ENCODE measurements at places on chromosomes 7 and 10.
A peak's percentile ranks its signal among the peaks of the same experiment; 100 is the strongest.

- no peak overlapping the region for H3K4me3 ChIP-seq
- H3K36me3 ChIP-seq = no peaks in the 10 kb centered on the region
- no peaks in the 10 kb centered on the region for H3K4me1 ChIP-seq
- H3K27me3 ChIP-seq = no peaks in the 10 kb centered on the region
These were observed 215.0 kb downstream of the USP6NL start for GRCh38 chr10:11396311-11396955.

DNA sequence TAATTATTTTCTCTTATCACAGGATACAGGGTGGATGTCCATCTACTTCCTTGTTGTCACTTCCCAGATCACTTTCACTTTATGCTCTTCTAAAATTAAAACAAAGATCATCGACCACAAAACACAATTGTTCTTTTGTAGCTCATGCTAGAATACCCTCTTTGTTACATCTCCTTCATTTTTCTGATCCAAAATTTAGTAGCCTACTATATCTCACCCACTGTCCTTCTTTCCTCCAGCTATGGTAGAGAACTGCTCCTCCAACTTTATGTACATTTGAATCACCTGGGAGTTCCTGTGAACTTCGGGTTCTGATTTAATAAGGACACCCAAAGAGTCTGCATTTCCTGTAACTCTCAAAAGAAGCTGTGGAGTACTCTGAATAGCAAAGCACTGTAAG, 1.2 kb upstream of the AHR start:
- no peak for DNase-seq
- H3K27me3 ChIP-seq = no peaks in the 10 kb centered on the region
- H3K4me1 ChIP-seq = no peaks in the 10 kb centered on the region
- no peak overlapping the region for H3K4me3 ChIP-seq
- H3K27ac ChIP-seq = no peak overlapping the region

DNA sequence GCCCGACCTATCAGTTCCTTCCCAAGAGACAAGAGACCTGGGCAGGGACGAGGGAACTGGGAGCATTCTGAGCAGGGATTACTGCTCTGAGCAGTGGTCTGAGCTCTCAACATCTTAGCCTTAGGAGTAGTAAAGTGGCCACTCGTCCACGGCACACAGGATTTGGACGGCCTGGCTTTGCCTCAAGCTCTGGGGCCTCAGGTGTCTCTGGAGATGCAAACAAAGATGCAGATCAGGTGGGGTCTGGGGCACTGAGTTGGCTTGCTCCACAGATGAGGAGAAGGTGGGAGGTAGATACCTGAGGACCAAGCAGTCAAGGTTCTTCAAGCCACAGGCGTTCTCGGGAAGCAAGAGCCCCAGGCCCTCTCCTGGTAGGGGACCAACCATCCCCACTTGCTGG, 16.1 kb upstream of the NPFFR1 start:
- H3K27me3 ChIP-seq = no peaks in the 10 kb centered on the region
- peaks cover 3% of the 10 kb centered on the region for H3K4me1 ChIP-seq
- H3K4me3 ChIP-seq = no peak overlapping the region
- DNase-seq = no peak
- H3K36me3 ChIP-seq = no peaks in the 10 kb centered on the region

GRCh38 chr10:13317474-13317873, 17.6 kb upstream of the PHYH start:
- H3K4me3 ChIP-seq = no peak overlapping the region
- DNase-seq = no peak
- no peak overlapping the region for H3K27ac ChIP-seq
- H3K27me3 ChIP-seq = no peaks in the 10 kb centered on the region
- H3K4me1 ChIP-seq = no peaks in the 10 kb centered on the region

GRCh38 chr10:118764195-118764594, 9.4 kb upstream of the CACUL1 start:
- DNase-seq = no peak
- H3K36me3 ChIP-seq = no peaks in the 10 kb centered on the region
- H3K4me3 ChIP-seq = no peak overlapping the region
- no peaks in the 10 kb centered on the region for H3K4me1 ChIP-seq
- H3K27me3 ChIP-seq = peaks cover 2% of the 10 kb centered on the region

GRCh38 chr10:129654461-129654860, 187.4 kb downstream of the MGMT start:
- no peak overlapping the region for H3K27ac ChIP-seq
- DNase-seq = no peak
- no peak overlapping the region for H3K4me3 ChIP-seq
- H3K27me3 ChIP-seq = no peaks in the 10 kb centered on the region
- H3K36me3 ChIP-seq = no peaks in the 10 kb centered on the region

GRCh38 chr10:24721229-24722106, 2.2 kb downstream of the ARHGAP21 start:
- H3K36me3 ChIP-seq = no peaks in the 10 kb centered on the region
- peaks cover 16% of the 10 kb centered on the region for H3K27me3 ChIP-seq
- peak overlapping the region; percentile 96 for H3K4me3 ChIP-seq

DNA sequence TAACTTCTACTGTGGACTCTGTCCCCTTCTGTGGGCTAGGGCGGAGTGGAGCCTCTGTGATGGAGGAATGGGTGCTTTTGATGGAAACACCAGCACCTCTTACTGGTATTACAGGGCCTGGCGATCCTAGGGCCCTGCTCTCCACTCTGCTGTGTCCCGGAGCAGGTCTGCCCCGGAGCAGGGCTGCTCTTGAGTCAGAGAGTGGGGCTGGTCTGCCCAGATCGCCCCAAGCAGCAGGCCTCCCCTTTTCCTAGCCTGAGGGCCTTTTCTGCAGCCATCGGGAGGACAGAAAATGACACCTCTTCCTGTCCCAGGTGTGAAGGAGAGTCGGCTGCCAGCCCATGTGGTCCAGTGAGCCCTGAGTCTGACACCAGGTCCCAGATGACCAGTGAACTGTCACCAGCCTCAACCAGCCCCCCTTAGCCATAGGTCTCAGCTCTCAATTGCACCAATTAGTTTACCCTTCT, 1.4 kb downstream of the ZNF282 start:
- H3K4me1 ChIP-seq = peaks cover 3% of the 10 kb centered on the region
- peak overlapping the region; percentile 87 for H3K4me3 ChIP-seq
- no peaks in the 10 kb centered on the region for H3K27me3 ChIP-seq

DNA sequence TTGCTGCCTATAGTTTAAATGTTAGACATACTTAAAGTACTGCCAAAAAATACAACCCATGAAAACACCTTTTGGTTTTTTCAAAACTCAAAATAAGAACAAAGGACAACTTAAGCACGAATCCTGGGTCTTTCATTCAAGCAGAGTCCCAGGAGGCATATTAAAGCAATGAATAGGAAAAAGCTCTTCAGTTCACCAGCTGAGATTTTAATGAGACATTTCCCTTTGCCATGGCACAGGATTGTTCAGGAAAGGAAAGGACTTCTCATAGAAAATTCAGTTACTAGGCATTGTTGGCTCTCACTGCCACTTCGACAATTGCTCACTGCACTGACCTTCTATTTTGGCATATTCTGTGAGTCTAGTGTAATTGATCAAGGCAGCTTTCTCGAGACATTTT, 133.5 kb upstream of the FEZF1 start:
- peak overlapping the region; percentile 43 for H3K27ac ChIP-seq
- H3K4me3 ChIP-seq = 0 out of 2 replicates have a peak overlapping the region, but pooled peaks have one; percentile 10
- DNase-seq = no peak
- peaks cover 31% of the 10 kb centered on the region for H3K4me1 ChIP-seq
- no peaks in the 10 kb centered on the region for H3K36me3 ChIP-seq
- H3K27me3 ChIP-seq = no peaks in the 10 kb centered on the region

DNA sequence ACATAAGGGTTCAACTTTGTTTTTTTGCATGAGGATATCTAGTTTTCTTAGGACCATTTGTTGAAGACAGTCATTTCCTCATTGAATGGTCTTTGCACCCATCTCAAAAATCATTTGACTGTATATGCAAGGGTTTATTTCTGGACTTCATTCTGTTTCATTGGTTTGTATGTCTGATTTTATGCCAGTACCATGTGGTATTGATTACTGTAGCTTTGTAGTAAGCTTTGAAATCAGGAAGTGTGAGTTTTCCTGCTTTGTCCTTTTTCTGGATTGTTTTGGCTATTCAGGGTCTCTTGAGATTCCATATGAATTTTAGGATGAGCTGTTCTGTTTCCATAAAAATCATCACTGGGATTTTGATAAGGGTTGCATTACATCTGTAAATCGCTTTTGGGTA, 63.9 kb downstream of the SND1 start:
- no peak for DNase-seq
- H3K27ac ChIP-seq = no peak overlapping the region
- H3K36me3 ChIP-seq = peaks cover 14% of the 10 kb centered on the region
- no peaks in the 10 kb centered on the region for H3K4me1 ChIP-seq
- no peak overlapping the region for H3K4me3 ChIP-seq

- H3K4me1 ChIP-seq = no peaks in the 10 kb centered on the region
- H3K4me3 ChIP-seq = no peak overlapping the region
- no peaks in the 10 kb centered on the region for H3K27me3 ChIP-seq
These were observed 747.9 kb upstream of the GALNT17 start for GRCh38 chr7:70384024-70384423.

GRCh38 chr7:73896454-73896853, 35.5 kb downstream of the TMEM270 start:
- H3K4me1 ChIP-seq = no peaks in the 10 kb centered on the region
- no peaks in the 10 kb centered on the region for H3K36me3 ChIP-seq
- no peak for DNase-seq
- H3K4me3 ChIP-seq = no peak overlapping the region
- no peak overlapping the region for H3K27ac ChIP-seq

GRCh38 chr10:97683556-97684367, 3.3 kb downstream of the AVPI1 start:
- no peaks in the 10 kb centered on the region for H3K36me3 ChIP-seq
- no peak for DNase-seq
- no peaks in the 10 kb centered on the region for H3K27me3 ChIP-seq
- H3K4me3 ChIP-seq = no peak overlapping the region

DNA sequence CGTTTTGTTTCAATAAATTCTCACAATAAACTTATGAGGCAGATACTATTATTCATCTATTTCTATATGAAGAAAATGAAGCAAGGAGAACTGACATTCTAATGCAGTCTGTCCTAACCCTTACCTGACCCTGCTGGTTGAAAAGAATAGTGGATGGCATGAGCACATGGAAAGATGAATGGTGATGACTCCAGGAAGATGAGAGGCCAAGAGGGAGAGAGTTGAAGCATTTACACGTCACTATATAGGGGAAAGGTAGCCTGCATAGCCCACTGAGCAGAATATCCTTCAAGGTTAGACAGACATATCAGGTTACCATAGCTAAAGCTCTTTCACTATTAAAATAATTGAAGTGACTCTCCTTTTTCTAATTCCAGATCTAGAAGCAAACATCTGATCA, 163.9 kb upstream of the CDK1 start:
- no peak overlapping the region for H3K4me3 ChIP-seq
- H3K36me3 ChIP-seq = no peaks in the 10 kb centered on the region
- no peak for DNase-seq
- peaks cover 5% of the 10 kb centered on the region for H3K4me1 ChIP-seq
- no peak overlapping the region for H3K27ac ChIP-seq

GRCh38 chr10:102775201-102775934, 31.6 kb downstream of the WBP1L start:
- DNase-seq = no peak
- H3K27ac ChIP-seq = no peak overlapping the region

GRCh38 chr7:36348256-36348655, 41.4 kb upstream of the ANLN start:
- H3K27me3 ChIP-seq = no peaks in the 10 kb centered on the region
- no peak overlapping the region for H3K4me3 ChIP-seq
- no peak overlapping the region for H3K27ac ChIP-seq
- H3K36me3 ChIP-seq = no peaks in the 10 kb centered on the region

DNA sequence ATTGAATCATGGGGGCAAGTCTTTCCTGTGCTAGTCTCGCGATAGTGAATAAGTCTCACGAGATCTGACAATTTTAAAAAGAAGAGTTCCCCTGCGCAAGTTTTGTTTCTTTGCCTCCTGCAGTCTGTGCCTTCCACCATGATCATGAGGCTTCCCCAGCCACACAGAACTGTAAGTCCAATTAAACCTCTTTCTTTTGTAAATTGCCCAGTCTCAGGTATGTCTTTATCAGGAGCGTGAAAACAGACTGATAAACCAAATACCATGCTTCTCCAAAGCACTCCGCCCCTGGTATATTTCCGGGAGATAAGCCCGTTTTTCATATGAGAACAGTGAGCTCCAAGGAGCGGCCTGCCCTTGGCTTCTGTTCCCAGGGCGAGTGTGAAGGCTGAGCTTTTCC, 118.9 kb downstream of the EVX1 start:
- H3K4me3 ChIP-seq = no peak overlapping the region
- no peak for DNase-seq
- H3K27ac ChIP-seq = no peak overlapping the region
- H3K27me3 ChIP-seq = no peaks in the 10 kb centered on the region
- H3K4me1 ChIP-seq = no peaks in the 10 kb centered on the region
- no peaks in the 10 kb centered on the region for H3K36me3 ChIP-seq

GRCh38 chr10:62561151-62561550, 187.0 kb downstream of the ZNF365 start:
- H3K27ac ChIP-seq = no peak overlapping the region
- DNase-seq = no peak
- H3K27me3 ChIP-seq = no peaks in the 10 kb centered on the region
- H3K4me1 ChIP-seq = no peaks in the 10 kb centered on the region
- no peak overlapping the region for H3K4me3 ChIP-seq

All from H1 (cell line).